ENCODE measurements at places on chromosomes 5 and 9.

DNA sequence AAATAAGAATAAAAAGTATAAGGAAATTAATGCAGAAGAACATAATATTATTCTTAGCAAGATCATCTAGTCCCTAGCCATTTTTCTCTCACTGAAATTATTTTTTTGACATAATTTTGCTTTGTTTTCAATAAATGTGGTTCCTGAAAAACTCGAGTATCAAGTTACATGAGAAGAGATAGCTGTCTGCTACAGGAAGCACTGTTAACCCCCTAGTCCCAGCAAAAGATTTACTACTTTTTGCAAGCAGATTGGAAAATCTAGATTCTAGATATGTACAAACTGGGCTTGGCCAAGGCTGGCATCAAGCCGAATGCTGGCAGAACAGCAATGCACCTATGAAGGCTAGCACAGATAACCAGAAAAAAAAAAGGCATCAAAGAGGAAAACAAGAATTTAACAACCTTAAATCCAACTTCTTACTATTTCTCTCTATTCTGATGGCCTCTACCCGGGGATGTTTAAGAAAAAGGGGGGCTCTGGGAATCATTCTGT is 21.9 kb upstream of the ISCA1 start:
- DNase-seq, result no peak

DNA sequence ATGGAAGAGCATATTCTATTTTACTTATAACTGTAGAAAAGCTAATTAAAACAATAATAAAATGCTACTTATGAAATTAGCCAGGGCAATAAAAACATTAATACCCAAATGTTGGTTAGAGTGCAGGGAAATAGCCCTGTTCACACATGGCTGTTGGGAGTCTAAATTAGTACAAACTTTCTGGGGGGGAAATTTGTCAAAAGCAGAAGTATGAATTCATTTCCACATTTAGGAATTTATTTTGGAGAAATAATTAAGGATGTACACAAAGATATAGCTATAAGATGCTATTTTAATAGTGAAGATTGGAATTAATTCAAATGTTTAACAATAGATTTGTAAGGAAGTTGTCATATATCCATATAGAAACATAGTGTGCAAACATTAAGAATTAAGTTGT is 190.5 kb downstream of the SEC61B start:
- DNase-seq, result no peak

GRCh38 chr5:146912874-146913273 is 34.3 kb upstream of the PPP2R2B start:
- no peak for DNase-seq

- DNase-seq, result no peak
Observed at GRCh38 chr5:54022223-54022622, 288.1 kb downstream of the ARL15 start.

DNA sequence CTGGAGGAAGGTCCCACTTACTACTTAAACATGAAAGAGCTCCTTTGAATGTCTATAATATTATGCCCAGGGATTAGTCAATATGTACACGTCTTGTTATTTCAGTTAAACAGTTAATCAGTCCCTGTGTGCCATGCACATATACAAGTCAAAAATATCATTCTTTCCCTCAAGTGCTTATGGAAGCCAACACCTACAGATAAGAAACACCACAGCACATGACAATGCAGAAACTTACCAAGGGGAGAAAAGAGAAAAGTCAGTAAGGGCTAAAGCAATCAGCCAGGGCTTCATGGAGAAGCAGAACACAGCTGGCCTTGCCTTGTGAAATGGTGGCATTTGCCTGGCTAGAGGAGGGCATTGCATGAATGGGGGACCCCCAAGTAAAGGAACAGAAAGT is 88.3 kb downstream of the SNCAIP start:
- no peak for DNase-seq

GRCh38 chr5:4862500-4862899 is 277.6 kb upstream of the ADAMTS16 start:
- DNase-seq, result no peak

DNA sequence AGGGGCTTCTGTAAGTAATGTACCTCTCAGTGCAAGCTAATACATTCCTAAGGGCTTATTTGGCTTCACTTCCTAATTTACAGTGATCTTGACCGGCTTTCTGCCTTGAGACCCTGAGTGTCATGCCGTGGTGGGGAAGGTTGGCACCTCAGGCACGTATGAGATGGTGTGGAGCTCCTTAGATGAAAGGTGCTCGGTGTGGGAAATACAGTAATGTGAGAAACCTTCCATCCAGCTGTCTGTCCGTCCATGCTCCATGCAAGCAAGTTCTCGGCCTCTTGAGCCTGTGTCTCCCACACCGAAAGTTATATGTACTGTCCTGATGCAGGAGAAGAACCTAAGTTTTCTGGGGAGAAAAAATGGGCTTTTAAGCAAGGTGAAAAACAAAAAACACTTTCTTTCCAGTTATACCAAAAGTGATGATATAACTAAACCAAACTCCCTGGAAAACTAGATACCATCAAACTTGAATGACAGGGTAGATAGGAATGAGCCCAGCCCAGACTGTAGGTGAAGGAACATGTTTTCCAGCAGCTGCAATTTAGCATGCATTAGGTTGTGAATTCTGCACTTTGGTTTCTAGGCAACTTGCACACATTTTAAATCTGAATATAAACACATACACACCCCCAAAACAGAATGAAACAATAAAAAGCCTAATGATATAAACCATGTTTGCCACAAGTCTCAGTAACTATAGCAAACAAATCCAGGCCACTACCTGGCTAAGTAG is 279.6 kb downstream of the FANCC start:
- no peak for DNase-seq

- no peak for DNase-seq
Observed at GRCh38 chr5:2960294-2960693, 208.8 kb upstream of the IRX2 start.

- no peak for DNase-seq
Observed at GRCh38 chr5:30401479-30402058, 791.9 kb upstream of the CDH6 start.

Measured in sigmoid colon (tissue), 7 donors.